K562 (cell line): ENCODE measurements at places on chromosomes 5 and 9.

- DNase-seq: no peak
Observed at GRCh38 chr9:4242239-4242638, 57.6 kb downstream of the GLIS3 start.

DNA sequence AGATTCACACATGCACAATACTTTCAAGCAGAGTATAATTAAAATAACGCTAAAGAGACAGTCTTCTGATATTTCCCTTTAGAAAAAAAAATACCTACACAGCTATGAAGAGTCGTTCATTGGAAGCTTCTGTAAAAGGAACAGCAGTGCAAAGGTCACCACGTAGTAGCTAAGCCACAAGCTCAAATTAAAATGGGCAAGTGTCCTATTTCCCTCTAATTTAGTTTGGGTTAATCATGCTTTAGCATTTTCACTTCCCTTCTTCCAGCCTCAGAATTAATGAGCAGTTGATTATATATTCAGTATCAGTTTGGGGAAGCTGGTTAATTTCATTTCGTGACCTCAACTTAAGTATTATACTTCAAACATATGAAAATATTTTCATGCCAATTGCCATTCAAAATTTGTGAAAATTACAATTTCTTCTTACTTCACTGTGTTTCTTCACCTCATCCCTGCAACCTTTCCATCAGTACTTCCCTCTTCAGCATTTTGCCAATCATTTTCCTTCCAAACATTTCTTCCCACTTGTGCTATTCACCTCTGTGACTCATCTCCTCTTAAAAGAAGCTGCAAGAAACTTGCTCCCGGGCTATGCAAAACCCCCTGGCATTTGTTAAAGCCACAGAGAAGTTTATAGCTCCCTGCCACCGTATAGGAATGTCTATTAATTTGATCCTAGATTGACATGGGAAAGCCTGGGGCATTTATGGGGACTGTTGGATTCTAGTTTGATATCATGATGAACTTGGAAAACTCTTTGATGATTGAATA lies 83.0 kb downstream of the DMRTA1 start:
- no peak for DNase-seq

DNA sequence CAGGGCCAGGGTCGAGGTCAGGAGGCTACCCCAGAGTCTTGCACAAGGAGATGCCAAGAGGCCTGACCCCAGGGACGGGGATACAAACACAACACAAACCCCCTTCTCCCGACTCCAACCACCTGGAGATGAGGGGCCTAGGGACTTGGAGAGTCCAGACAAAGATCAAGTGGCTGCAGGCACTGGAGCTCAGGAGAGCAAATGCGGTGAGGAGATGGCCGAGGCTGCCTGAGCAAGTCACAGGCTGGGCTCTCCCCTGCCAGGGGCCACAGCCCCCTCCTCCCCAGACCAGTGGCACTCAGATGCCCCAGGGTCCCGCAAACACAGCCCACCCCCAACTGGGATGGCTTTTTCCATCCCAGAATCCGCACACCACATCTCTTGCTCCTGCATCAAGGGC lies 15.8 kb downstream of the SH3GLB2 start:
- no peak for DNase-seq

DNA sequence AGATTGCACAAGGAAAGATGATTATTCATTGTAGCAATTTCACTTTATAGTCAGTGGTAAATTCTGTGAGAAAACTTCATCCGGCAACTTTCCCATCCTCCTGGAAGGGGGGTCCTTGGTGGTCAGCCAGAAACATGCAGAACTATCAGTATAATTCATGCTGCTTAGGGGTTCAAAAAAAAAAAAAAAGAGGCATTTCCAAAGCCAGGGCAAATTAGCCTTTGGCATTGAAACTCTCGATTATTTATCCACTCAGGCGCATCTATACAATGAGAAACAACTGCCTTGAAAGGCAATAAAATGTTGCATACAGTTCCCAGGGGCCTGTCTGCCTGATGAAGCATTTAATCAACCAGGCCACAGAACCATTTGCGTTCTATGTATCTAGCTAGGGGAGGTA lies 263.3 kb downstream of the TMEM167A start:
- no peak for DNase-seq

DNA sequence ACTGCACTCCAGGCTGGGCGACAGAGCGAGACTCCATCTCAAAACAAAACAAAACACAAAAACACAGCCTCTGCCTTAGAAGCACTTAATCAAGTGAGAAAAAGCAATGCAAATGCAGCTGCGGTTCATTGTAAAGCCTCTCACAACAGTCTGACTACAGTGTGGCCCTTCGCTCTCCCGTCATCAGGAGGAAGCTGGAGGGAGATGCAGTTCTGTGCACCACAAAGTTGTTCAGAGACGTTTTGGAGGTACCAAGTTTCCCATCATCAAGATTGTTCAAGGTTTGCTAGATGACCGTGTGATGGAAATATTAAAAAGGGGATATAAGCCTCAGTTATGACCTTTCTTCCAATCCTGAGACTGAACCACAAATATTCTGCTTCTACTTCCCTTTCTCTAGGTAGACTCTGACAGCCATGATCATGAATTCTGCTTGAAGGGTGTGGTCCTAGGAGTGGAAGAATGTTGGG lies 40.9 kb downstream of the SEC61B start:
- no peak for DNase-seq

DNA sequence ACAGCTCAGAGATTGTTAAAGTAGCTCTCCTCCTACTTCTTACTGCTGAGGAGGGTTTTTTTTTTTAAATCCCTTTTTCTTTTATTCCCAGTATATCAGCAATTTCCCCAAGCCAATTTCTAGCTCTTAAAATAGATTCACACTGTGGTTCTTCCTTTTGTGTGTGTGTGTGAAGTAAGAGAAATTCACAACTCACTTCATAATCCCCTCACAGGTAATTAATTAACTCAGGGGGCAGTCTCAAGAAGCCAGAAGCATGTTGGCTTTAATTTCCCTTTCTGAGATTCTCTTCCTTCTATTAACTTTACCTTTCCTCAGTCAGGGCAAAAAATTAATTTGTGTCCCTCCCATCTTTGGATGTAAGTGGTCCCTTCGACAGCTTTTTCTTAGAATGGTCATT lies 71.0 kb upstream of the HMHB1 start:
- DNase-seq: no peak

DNA sequence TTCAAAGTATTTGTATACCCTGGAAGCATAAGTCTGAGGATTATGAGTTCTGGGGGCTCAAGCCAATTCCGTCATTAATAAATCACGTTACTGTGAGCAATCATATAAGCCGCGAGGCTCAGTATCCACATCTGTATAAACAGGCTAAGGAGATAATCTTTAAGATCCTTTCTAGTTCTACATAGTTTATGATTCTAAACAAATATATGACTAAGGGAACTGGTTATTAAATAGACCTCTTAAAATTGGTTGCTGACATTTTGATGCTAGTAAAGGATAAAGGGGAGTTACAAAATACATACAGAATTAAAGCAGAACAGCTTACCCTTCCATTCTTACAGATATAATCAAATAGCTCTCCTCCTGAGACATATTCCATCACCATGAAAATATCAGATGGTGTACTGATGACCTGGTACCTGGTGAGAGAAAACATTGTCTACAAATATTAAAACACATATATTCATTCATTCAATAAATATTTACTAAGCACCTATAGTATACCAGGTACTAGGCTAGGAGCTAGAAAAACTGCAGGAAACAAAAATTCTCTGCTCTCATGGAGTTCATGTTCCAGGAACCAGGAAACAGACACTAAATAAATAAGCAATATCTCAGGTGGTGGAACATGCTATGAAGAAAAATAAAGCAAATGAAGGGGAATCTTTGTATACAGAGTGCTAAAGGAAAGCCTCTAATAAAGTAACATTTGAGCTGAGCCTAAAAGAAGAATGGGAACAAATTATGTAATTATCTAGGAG lies 19.5 kb upstream of the TTC33 start:
- no peak for DNase-seq

GRCh38 chr5:2272755-2273154 lies 390.0 kb upstream of the IRX4 start:
- DNase-seq: no peak

- DNase-seq: no peak
Observed at GRCh38 chr9:3962496-3962895, 337.4 kb downstream of the GLIS3 start.

GRCh38 chr5:76273206-76273885 lies 129.7 kb upstream of the IQGAP2 start:
- DNase-seq: no peak

- no peak for DNase-seq
Observed at GRCh38 chr5:170570476-170570875, 66.7 kb downstream of the KCNIP1 start.

DNA sequence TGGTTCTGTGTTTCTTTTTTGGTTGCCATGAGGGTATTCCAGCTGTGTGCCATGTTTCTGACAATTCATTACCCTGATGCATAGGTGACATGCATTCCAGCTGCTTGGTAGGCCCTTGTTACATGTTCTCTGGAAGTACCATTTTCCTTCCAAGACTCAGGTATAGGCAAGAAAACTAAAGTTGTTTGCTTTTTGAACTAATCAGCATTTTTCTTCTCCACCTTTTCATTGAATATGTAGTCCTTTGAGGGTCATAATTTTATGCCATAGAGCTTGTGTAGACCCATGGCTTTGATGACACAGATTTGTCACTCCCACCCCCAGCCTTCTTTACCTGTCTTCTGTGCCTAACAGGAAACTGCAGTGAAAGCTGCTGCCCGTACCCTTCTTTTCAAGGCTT lies 339.2 kb downstream of the MED10 start:
- DNase-seq: no peak

GRCh38 chr5:146188358-146188757 lies 5.9 kb upstream of the LARS1 start:
- DNase-seq: no peak

DNA sequence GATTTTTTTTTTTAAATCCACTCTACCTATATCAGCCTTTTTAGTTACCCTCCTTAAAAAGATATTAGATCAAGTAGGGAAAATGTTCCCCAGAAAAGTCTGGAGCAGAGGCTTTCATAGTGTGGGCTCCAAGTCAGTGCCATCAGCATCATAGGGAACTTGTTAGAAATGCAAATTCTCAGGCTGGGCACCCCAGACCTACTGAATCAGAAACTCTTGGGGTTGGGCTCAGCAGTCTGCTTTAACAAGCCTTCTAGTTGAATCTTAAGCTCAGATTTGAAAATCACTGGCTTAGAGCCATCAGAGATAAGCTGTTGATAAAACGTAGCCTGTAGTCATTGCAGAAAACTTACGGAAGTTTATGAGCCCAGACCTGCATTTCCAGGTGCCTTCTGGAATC lies 140.1 kb downstream of the TMEM38B start:
- no peak for DNase-seq

DNA sequence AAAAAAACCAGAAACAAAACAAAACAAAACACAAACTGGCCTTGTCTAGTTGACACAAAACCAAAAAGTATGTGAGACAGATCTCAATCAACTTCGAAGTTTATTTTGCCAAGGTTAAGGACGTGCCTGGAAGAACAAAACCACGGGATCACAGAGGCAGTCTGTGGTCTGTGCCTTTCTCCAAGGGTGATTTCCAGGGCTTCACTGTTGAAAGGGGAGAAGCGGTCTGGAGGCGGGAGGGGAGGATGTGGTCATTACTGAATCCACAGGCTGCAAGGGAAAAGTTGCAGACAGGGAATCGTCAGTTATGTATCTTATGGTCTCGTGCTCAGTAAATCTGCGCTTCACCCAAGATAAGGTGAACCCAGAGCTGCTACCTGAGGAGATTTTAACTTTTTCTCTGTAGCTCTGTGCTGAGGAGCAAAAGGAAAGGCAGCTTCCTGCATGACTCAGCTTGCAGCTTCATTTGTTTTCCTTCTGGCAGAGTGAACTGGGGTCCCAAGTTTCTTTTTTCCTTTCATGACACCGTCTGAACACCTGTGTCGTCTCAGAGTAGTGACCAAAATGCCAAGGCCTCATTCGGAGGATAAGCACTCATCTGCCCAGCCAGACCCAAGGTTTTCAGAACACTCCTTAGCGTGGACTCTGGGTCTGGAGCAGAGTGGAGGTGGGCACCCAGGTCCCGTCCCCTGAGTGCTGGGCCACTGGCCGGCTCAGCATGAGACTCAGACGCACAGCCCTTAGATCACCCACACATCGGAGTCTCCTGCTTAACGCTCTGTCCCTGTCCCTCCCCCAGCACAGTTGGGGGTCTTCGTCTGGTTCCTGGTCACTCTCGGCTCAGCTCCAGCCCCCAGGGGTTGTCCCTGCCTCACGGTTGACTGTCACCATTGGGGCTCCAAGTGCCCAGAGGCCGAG lies 25.9 kb downstream of the ROPN1L start:
- DNase-seq: no peak

DNA sequence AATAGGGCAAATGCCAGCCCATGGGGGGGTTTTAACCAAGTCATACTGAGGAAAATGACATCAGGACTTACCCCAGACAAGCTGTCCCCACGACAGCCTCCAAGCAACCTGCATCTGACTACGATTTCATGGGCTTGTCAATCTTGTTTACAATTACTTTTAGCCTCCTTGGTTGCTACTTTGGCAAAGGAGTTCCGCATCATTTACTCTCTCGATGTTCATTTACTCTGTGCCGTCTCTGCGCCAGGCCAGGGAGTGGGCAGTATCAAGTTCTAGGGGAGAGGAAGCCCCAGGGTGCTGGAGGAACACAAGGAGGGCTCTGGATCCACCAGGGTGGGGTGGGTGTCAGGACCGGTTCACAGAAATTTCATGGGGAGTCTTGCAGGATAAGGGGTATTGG lies 23.9 kb downstream of the PTPN3 start:
- DNase-seq: no peak

DNA sequence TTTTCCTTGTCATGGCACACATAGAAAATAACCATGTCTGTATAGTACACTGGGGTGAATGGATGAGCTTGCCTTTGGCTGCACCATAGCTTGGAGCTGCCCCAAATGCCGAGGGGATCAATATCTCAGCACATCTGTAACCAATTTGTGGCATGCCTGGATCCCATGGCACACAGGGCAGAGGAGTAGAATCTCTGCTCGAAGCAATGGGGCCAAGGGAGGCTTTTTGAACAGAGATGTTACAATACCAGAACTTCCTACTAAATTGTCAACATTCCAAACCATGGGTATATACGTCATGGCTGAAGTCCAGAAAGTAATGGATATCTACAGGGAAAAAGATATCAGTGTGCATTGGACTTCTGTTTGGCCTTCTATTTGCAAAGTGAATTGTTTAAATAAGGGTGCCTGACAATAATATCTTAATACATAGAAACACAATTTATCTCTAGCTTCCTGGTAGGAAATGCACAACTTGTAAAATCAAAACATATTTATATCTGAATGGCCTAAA lies 39.0 kb downstream of the ESM1 start:
- no peak for DNase-seq

- DNase-seq: no peak
Observed at GRCh38 chr5:41871852-41872251, 1.6 kb upstream of the OXCT1 start.

DNA sequence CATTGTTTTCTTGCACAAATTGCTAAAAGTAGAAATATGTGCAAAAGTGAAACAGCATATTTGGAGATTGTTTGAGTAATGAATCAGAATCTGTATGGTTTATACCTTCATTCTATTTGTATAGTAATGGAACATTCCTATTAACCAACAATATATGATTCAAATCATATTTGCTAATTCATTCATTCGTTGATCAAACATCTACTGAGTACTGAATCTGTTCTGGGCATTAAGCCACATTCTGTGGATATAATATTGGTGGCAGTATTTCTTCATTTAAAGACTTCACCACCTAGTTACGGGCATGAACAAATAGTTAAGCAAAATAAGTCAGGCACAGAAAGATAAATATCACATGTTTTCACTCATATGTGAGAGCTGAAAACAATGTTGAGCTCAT lies 385.7 kb downstream of the MTRR start:
- DNase-seq: no peak

- DNase-seq: no peak
Observed at GRCh38 chr5:152084476-152084875, 159.8 kb upstream of the GLRA1 start.
